MM.1S (cell line): ENCODE measurements at places on chromosomes 11 and 22.

- DNase-seq, result peak; percentile 79
Measured at GRCh38 chr11:67265633-67266448, 432 bp upstream of the GRK2 start.

DNA sequence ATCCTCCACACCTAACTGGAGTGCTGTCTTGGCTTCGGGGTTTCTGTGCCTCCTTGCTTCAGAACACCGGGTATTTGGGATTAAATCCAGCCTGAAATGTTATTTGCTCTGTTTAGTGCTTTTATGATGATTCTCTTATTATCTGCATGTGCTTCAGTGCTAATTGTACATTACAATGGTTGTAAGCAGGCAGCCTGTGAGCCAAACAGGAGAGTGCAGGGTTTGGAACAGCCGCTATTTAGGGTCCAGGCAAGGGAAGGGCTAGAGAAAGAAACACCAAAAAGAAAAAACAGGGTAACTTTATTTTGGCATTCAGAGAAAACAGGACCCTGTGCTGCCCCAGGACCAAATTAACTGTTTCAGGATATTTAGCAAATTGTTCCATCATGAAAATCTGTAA is 72.7 kb downstream of the RCN1 start:
- no peak for DNase-seq

DNA sequence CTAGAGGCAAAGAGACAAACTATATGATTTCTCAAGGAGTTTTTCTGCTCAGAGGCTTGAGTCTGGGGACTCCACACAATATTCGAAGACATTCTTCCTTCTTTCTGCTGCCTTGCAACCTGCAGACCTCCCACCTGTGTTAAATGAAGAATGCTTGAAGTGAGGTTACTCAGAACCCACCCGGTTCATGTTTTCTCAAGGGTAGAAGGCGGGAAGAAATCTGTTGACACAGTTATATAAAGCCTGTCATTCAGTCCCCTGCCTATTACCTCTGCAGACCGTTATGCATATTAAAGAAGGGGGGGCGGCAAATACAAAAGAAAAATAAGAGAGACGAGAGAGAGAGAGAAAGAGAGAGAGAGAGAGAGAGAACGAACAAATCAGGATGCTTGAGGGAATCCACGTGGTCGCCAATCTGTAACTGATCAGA is 2.2 kb upstream of the KMT2A start:
- DNase-seq, result no peak

DNA sequence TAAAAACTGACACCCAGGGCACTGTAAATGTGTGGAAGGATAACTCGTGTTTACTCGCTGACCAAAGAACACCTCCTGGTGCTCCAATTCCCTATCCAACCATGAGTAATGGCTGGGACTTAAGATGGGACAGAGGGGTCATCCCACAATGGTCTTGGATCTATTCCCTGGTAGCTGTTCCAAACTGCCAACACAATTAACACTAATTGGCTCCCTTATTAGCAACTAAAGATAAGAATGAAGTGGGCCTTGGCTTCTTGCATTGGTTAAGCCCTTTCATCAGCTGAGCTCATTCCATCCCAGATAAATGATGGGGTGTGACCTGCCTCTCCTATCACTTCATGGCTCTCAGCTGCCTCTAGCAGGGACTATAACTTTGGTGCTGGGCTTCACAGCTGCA is 1.5 kb upstream of the SIK3 start:
- no peak for DNase-seq

- DNase-seq, result no peak
Measured at GRCh38 chr22:21857481-21857914, 9.9 kb downstream of the MAPK1 start.
